Activated T-cell treated with anti-CD3 and anti-CD28 coated beads for 24 hours (primary cell): ENCODE measurements at places on chromosomes 4 and X.
A peak's percentile ranks its signal among the peaks of the same experiment; 100 is the strongest.

GRCh38 chr4:129282293-129282692, 186.3 kb downstream of the C4orf33 start:
- no peak for DNase-seq

DNA sequence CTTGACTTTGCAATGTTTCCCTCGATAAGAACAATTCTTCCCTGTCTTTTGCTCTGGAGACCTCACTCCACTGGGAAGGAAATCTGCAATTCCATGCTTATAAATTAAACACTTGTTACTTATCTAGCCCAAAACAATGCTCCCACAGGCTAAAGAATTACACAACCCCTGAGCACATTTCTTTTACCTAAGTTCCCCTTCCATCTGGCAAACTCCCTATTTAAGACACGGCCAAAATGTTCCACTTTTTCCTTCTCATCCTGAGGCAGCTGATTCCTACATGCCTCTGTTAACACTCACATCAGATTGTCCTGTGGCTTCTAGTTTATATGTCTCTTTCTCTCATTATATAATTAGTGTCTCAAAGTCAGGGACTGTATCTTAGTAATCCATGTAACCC, 211.7 kb downstream of the COX18 start:
- DNase-seq = no peak

DNA sequence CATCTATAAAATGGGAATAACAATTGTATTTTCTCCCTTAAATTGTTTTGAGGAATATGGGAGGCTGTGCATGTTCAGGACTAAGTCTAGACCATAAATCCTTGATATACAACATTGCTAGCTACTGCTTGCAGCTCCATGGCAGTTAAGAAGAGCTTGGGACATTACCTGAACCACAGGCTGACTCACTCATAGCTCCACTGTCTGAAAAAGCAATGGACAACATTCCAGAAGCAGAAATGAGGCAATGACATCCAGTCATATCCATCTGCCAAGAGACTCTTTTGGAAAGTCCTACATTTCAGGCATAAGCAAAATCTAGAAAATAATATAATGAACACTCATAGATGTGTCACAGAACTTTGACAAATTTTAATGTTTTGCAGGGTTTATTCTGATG, 167.3 kb upstream of the LEF1 start:
- DNase-seq = no peak

GRCh38 chr4:113052379-113052951, 3.0 kb downstream of the ANK2 start:
- no peak for DNase-seq

DNA sequence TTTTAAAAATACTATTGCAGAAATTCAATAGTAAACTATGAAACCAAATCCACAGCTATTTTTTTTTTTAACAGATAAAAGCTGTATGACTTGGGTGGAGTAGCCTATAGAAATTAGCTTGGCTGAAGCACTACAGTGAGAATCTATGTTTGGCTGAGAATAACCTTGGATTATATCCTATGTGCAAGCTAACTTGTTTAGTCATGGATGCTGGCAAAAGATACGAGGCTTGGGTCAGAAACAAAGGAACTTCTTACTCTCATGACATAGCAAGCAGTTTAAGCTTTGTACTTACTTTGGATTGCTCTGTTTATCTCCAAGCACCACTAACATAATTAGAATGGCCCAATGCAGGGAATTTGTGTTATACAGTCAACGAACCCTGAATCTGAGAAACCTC, 119.2 kb upstream of the GRID2 start:
- no peak for DNase-seq

DNA sequence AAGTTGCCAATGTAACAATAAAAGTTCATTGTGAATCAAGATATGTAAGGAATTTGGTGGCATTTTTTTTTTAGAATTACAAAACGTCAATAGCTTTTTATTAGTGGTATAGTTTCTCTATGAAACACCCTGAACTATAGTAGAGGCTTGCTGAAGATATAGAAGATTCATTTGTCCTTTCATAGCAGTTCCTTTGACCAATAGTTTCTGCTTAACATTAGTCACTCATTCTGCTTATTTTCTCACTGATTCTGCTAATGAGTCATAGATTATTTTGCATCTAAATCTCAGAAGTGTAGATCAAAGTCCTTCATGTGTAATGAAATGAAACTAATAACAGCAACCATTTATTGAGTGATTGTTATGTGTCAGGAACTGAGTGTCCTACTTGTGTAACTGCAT, 205.0 kb upstream of the TET2 start:
- no peak for DNase-seq

DNA sequence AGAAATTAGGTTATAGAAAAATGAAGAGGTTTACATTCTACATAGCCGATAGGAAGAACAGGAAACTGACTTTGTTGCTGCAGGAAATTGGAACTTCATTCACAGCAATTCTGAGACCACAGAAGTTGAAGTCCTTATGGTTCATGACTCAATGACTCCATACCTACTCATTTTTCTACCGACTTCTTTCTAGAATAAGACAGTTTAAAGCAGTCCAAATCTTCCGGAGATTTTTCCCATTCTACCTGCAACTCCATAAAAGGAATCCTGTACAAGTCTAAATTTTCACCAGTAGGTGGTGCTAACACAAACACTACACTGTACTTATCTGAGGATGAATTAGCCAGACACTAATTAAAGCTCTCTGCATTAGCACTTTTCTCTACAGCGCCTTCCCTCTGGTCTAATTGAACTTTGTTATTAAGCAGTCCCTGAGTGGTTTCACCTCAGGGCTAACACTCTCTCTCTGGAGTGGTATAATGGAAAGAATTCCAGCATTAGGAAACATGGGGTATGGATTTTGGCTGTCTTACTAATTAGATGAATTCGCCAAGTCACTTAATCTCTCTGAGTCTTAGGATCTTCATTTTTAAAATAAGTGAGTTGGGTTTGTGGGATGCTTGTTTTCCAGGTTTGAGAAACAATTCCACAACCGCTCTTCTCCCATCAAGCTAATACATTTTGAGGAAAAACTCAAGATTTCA, 167.9 kb downstream of the SMIM20 start:
- DNase-seq = no peak

DNA sequence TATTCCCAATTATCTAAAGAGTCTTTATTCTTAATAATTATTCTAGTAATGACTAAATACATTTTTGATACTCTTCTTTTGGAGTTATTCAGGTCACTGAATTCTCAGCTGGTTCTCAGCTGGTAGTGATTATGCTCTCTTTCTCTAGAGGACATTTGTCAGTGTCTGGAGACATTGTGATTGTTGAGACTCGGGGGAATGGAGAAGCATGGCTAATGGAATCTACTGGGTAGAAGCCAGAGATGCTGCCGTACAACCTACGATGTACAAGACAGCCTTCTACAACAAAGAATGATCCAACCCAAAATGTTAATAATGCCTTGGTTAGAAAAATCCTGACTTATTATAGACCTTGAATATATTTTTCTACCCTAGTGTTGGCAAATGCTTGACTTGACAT, 149.2 kb upstream of the ANKRD50 start:
- no peak for DNase-seq

DNA sequence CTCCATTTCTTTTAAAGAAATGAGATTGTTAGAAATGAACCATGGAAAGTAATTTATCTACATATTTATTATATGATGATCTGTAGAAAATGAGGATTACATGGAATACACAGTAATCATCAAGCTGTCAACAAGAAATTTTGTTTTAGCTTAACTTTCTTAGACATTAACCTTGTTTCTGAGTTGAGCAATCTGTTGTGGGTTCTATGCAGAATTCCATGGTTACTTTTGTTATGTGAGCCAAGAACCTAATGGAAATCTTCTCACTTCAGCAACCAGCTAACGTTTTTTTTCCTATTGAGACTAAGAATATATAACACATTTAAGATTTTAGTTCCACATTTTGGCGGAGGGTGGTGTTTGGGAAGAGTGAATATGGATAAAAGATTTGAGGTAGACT, 136.1 kb upstream of the SLC4A4 start:
- no peak for DNase-seq

DNA sequence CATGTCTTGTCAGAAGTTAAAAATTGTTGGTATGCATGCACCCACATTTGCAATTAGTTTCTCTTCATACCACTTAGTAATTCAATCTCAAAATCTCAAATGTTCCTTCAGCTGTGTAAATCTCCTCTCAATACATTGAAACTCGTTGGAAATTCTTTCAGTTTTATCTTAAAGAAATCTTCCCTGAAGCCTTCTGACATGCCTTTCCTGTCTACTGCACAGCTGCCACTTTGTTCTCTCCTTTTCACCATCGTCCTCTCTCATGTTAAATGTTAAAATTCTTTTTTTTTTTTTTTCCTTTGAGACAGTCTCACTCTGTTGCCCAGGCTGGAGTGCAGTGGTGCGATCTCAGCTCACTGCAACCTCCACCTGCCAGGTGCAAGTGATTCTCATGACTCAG, 30.9 kb downstream of the MCUB start:
- no peak for DNase-seq

DNA sequence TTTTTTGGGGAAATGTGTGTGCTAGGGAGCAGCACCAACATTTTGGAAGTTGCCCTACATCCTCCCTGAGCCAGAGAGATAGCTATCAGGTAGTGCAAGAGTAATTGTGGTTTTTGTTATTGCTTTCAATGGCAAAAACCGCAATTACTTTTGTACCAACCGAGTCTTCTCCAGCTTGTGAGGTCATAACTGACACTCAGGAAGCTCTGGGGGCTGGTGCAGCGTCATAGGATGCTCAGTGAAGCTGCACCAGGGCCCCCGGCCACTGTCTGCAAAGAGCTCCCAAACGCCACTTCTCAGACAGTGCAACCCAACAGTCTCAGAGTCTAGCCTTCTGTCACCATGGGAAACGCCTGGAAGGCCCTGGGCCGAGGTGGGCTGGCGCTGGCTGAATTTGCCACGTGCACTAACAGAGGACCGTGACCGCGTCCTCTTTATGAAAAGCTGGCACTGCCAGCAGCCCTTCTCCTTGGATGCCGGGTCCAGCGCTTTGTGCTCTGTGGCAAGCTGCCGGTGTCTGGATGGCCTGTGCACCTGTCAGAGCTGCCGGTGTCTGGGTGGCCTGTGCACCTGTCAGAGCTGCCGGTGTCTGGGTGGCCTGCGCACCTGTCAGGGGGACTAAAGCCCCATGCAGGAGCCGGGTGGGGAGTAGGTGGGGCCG, 19.4 kb downstream of the SH3TC1 start:
- no peak for DNase-seq

DNA sequence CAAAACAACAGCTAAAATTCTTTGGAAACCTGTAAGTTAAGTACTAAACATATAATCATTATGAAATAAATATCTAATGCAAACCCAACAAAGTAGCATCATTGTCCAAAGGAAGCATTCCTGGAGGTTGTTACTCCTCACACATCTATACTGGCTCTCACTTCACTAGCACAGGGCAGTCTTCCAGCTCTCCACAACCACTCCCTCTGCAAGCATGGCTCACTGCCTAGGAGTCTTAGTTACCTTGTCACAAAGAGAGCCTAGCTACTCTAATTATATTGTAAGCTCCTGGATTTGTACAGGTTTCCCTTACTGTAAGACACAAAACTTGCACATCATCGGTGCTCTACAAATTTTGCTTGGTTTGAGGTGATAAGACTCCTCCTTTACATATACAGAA, 76.1 kb downstream of the AMMECR1 start:
- DNase-seq = no peak

GRCh38 chr4:60500810-60501209, 699.3 kb upstream of the ADGRL3 start:
- no peak for DNase-seq

- DNase-seq = no peak
Observed at GRCh38 chr4:83170952-83171399, 56.4 kb upstream of the PLAC8 start.

DNA sequence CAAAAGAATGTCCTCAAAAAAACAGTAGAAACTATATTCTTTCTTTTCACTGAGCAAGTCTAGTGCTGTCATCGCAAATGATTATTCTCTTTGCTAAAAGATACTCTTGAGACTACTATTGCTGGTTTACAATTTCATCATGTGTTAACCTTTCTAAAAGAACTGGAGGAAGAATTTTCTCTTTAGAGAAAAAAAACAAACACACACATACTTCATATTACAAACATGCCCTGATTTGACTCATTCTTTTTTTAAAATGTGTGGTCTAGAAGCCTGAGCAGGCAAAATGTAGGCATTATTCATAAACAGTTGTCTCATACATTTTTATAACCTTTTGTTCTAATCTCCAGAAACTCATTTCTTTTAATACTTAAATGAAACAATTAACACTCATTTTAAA, 60.6 kb upstream of the FAT4 start:
- no peak for DNase-seq

GRCh38 chr4:100894339-100894870, 376.6 kb upstream of the EMCN start:
- no peak for DNase-seq

- no peak for DNase-seq
Observed at GRCh38 chr4:184598753-184599491, 50.3 kb downstream of the CASP3 start.

DNA sequence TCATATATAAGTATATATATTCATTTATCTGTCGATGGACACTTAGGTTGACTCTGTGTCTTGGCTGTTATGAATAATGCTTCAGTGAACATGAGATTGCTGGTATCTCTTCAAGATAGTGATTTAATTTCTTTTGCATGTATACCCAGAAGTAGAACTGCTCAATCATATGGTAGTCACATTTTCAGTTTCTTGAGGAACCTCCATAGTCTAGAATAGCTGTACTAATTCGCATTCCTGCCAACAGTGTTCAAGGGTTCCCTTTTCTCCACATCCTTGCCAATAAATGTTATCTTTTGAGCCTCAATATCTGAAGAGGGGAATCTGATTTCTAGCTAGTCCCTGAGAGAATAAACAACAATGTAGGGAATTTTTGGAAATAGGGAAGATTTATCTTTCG, 32.4 kb upstream of the CCNG2 start:
- no peak for DNase-seq

DNA sequence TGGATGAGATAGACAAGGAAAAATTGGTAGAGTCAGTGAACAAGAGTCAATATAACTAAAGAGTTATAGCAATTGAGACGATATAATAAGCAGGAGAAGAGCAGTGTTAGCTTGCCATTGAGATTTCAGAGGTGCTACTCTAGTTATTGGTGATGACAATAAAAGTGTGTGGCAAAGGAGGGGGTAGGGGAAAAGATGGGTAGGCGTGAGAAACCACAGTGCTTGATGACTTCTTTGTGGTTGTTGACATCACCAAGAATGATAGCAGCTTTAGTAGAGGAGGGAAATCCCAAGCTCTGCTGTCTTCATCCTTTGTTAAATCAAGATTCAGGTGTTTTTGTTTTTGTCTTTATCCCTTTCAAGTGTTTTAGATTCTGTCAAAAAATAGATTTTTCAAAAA, 179.9 kb upstream of the PPP3CA start:
- DNase-seq = peak; percentile 66

GRCh38 chr4:26028793-26029567, 115.0 kb downstream of the SMIM20 start:
- peak; percentile 74 for DNase-seq
